ENCODE measurements at places on chromosomes 2 and 18. TPM values are rescaled to one million over a fixed set of nuclear protein-coding genes. Genes with fewer than 3 reads are reported as not detected.

ASAP2 gene
- total RNA-seq = 1.2 TPM

SLC4A5 gene
- 0.71 TPM for total RNA-seq

LOXHD1 gene
- not detected for total RNA-seq

TTR gene
- total RNA-seq = not detected

GRCh38 chr18:24198461-24198860, 59.6 kb downstream of the CABYR start:
- peaks cover 3% of the 10 kb centered on the region for H3K27me3 ChIP-seq
- DNase-seq = no peak
- H3K27ac ChIP-seq = no peak overlapping the region
- no peak overlapping the region for H3K4me3 ChIP-seq

DNA sequence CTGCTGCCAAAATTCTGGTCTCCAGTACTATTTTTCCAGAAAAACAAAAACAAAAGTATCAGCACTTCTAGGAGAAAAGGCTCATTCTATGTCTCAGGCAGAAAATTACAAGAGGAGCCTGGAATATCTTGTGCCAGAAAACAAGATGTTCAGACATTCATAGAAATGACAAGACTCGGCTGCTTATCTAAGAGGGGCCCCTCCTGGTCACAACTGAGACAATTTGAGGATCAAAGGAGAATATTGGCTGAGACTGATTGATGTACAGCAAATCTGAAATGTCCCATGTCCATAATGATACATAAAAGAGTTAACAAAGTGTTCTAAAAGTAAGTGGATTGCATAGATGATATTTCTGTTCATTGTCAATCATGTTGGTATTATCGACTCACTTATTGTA, 2.4 kb upstream of the RPS7 start:
- H3K36me3 ChIP-seq = peaks cover 18% of the 10 kb centered on the region
- H3K4me1 ChIP-seq = peaks cover 25% of the 10 kb centered on the region
- peaks cover 1% of the 10 kb centered on the region for H3K27me3 ChIP-seq
- no peak for DNase-seq

GRCh38 chr2:223735659-223736244, 101.6 kb downstream of the AP1S3 start:
- H3K4me1 ChIP-seq = no peaks in the 10 kb centered on the region
- peaks cover 16% of the 10 kb centered on the region for H3K27me3 ChIP-seq
- H3K27ac ChIP-seq = no peak overlapping the region
- H3K4me3 ChIP-seq = no peak overlapping the region

DNA sequence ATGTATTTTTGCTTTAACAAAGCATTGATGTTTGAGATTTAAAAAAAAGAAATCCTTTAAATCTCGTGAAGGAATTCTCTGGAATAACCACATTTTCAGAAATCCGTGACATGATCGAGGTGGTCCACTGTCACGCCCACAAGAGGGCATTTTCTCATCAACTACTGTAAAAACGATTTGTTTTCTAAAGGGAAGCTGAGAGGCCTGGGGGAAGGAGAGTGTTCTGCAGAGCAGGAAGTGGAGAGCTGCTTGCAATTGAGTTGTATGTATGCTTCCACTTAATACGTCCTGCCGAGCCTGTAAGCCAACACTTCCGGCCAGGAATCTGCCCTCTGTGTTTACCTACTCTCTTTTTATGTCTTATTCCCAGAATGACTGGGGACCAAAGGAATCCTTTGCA, 19.4 kb downstream of the KLHL29 start:
- H3K27me3 ChIP-seq = peaks cover 9% of the 10 kb centered on the region
- no peak overlapping the region for H3K4me3 ChIP-seq
- no peak overlapping the region for H3K27ac ChIP-seq
- H3K36me3 ChIP-seq = no peaks in the 10 kb centered on the region

GRCh38 chr18:32422201-32422600, 48.5 kb downstream of the GAREM1 start:
- H3K4me1 ChIP-seq = no peaks in the 10 kb centered on the region
- no peak overlapping the region for H3K27ac ChIP-seq
- DNase-seq = no peak
- H3K36me3 ChIP-seq = no peaks in the 10 kb centered on the region
- peaks cover 10% of the 10 kb centered on the region for H3K27me3 ChIP-seq
- H3K4me3 ChIP-seq = no peak overlapping the region

DNA sequence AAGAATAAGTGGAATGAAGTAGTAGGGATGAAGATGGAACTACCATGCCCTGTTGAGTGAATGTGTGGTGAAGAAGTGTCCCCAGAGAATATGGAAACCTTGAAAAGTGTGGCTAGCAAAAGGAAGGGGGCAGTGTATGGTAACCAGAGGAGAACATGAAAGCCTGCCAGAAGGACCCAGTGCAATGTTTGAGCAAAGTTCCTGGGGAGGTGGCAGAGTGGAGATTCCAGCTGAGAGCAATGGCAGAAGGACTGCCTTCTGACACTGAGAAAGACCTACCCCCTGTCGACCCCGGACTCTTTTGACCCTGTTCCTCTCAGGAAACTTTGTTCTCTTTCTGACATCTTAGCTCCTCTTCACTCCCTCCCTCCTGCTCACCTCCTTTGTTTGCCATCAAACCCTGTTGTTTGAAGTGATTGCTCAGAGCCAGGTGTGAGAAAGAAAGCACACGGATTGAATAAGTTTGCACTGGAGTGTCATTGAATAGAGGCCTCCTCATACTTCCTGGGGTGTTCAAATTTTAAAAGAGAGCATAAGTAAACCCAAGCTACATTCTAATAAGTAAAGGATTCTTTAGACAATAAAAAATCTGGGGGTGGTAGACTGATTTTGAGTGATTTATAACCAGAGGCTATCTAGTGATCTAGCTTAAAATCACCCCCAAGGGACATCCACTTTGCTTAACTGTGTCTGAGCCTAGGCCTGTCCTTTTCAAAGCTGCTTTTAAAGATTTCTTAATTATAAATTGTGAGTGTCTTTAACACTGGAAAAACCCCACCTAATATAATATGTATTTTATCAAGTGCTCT, 57.1 kb downstream of the TRIB2 start:
- H3K27me3 ChIP-seq = peaks cover 7% of the 10 kb centered on the region
- H3K27ac ChIP-seq = no peak overlapping the region
- peaks cover 7% of the 10 kb centered on the region for H3K4me1 ChIP-seq
- H3K4me3 ChIP-seq = no peak overlapping the region
- DNase-seq = no peak

DNA sequence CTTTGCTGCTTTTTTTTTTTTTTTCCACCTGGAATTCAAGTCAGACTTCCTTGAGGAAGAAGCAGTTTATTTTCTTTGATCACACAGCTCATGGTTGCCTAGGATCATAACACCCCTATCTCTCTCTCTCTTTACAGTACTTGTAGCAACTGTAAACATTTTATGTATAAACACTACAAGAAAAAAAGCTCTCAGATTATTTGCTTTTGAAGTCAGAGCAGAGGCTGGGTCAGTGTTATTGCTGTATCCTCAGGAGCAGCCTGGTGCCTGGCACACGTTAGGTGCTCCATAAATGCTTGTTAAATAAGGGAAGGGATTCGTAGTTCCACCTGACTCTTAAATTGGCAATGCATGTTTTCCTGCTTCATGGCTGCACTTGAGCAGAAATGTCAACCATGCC, 221.2 kb downstream of the TGIF1 start:
- no peaks in the 10 kb centered on the region for H3K4me1 ChIP-seq
- H3K27me3 ChIP-seq = peaks cover 15% of the 10 kb centered on the region
- DNase-seq = no peak
- no peak overlapping the region for H3K27ac ChIP-seq
- H3K4me3 ChIP-seq = no peak overlapping the region
